Pancreas (tissue), 10 donors: ENCODE measurements at places on chromosomes 3 and 15. TPM values are rescaled to one million over a fixed set of nuclear protein-coding genes. Genes with fewer than 3 reads are reported as not detected.

Gene TRNT1
- total RNA-seq: 11.4 TPM

- H3K27me3 ChIP-seq: no peaks in the 10 kb centered on the region
- no peaks in the 10 kb centered on the region for H3K4me1 ChIP-seq
- no peaks in the 10 kb centered on the region for H3K36me3 ChIP-seq
- H3K4me3 ChIP-seq: no peak overlapping the region
- DNase-seq: no peak
- H3K27ac ChIP-seq: no peak overlapping the region
These were observed 37.2 kb upstream of the TM4SF4 start for GRCh38 chr3:149437286-149437685.

Gene FBXW12
- total RNA-seq: 6.0 TPM

DNA sequence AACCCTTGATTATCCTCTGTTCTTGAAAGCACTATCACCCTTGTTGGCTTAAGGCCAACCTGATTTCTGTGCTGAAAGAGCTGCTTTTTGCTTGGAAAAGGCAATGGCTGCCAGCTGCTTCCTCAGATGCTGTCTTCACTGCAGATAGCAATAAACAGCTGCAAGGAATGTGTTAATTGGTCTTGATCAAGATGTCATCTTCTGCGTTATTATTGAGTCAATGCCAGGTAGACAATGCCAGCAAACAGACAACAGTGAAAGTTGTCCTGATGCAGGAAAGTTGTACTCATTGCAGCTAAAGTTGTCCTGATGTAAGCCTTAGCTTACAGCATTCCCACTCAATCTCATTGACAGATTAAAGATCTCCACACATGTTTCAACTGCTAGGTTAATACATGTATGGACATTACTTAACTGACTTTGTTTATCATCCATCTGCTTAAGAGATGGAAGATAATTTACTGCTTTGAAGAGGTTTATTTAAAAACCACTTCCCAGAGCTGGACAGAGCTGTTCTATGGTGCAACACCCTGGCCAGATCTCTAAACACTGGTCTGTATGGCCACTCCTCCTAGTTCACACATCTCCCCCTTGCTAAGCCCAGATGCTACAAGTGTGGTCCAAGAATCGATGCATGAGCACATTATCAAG lies 251.0 kb upstream of the MCTP2 start:
- H3K36me3 ChIP-seq: no peaks in the 10 kb centered on the region
- no peaks in the 10 kb centered on the region for H3K27me3 ChIP-seq
- DNase-seq: no peak
- H3K27ac ChIP-seq: no peak overlapping the region
- no peaks in the 10 kb centered on the region for H3K4me1 ChIP-seq

DNA sequence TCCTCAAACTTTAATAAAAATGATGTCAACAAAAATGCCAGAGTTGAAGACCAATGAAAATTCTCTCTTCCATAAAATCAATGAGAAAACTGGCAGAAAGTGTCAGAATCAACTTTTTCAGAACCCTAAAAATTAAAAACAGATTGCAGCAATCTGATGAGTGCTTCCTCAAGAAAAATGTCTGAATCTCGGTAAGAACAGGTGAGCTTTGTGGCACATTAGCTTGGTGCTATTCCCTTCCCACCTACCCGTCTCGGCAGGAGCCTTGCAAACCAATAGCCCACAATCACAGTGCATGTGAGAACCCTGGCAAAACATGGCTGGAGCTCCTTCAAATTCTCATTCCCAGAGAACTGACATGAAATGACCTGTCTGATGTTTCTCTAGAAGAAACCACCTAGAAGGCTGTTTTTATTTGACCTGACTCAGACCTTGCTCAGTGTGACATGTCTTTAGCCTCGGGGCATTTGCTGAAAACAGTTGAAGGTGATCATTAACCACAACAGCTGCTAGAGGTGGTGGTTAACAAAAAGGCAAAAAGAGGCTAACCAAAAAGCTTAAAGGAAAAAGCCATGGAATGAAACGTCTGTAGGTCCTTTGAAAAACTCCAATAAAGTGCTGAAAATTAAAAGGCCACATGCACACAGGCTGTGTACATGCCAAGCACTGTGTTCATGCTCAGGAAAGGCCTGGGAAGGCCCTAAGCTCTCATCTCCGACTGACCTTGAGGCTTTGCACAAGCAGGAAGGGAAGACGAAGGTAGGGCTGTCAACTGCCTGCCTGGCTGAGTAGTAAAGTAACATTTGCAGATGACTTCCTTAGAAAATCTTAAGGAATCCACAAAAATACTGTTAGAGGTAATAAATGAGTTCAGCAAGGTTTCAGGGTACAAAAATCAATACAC lies 253.0 kb upstream of the NSMCE3 start:
- H3K27me3 ChIP-seq: no peaks in the 10 kb centered on the region
- H3K27ac ChIP-seq: peak overlapping the region; percentile 5
- peaks cover 7% of the 10 kb centered on the region for H3K4me1 ChIP-seq
- H3K36me3 ChIP-seq: no peaks in the 10 kb centered on the region
- H3K4me3 ChIP-seq: no peak overlapping the region

Gene CFAP161
- 0.16 TPM for total RNA-seq

DNA sequence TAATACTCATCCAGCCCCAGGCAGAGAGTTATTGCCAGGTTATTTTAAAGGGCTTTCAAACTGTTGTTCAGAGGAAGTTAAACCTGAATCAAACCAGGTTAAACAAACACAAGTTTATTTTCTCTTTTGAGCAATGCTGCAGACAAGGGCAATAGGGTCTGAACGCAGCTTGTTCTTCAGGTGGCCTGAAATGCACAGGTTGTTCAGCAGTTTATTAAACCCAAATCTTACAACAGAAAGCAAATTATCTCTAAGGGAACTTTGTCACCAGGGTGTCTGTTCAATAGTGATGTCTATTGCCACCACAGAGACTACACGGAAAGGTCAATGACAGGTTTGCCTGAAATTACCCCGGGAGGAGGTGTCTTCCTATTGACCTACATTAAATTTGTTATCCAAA lies 134.0 kb downstream of the IL5RA start:
- no peaks in the 10 kb centered on the region for H3K36me3 ChIP-seq
- no peaks in the 10 kb centered on the region for H3K27me3 ChIP-seq
- DNase-seq: no peak
- no peaks in the 10 kb centered on the region for H3K4me1 ChIP-seq
- H3K4me3 ChIP-seq: no peak overlapping the region
- no peak overlapping the region for H3K27ac ChIP-seq

GRCh38 chr3:78919021-78919755 lies 848.6 kb downstream of the ROBO1 start:
- DNase-seq: no peak
- no peak overlapping the region for H3K4me3 ChIP-seq
- H3K36me3 ChIP-seq: no peaks in the 10 kb centered on the region
- no peaks in the 10 kb centered on the region for H3K4me1 ChIP-seq

DNA sequence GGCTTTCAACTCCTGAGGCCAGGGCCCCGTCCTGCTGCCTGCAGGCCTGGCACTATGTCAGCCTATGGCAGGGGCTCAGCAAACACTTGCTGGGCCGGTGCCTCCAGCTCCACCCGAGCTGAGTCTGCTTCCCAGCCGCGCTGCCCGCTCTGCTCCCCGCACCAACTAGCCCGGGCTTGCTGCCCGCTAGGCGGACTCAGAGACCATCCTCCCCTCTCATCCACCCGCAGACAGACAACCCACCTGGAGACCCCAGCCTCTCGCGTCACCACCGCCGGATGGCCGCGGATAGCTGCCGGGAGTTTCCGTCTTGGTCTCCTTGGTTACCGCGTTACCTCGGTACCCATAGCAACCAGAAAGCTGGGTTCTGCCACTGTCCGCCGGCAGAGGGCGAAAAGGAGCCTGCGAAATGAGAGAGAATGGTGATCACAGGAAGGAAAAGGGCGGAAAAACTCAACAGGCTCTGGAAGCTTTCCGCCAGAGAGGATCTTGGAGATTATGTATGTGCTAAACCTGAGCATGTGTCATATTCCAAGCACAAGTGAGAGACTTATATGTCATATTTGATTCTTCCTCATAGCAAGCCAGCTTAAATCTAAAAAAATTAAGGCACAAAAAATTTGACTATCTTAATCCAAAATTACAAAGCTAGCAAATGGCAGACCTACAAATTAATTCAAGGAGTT lies at the start of gene ZBBX:
Gene ZBBX (minus strand): TSS at position 294 of the 686 bp plus-strand sequence. CDS start 7,396 bp downstream, outside the sequence.
- DNase-seq: peak; percentile 94
- no peak within 1 kb of the TSS for H3K27ac ChIP-seq
- H3K36me3 ChIP-seq: no peaks in the 10 kb centered on the region

GRCh38 chr15:93566762-93567161 lies 477.8 kb upstream of the RGMA start:
- H3K36me3 ChIP-seq: no peaks in the 10 kb centered on the region
- no peak for DNase-seq
- no peaks in the 10 kb centered on the region for H3K4me1 ChIP-seq
- H3K27ac ChIP-seq: no peak overlapping the region

DNA sequence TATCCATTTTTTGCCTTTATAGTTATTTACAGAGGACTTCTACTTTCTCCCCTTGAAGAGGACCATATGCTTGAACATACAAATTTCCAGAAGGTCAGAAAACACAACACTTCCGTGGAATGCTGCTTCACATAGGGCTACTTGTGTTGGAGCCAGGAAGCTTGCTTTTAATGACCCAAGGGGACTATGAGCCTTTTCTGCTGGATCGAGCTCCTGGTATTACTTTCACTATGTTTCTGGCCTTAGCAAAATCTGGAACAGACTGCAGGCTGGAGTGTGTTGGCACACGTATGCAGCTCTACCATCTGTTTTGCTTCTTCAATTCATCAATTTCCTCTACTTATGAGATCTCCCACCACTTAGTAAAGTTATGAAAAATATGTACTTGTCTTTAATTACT lies 69.3 kb upstream of the CBLB start:
- H3K36me3 ChIP-seq: no peaks in the 10 kb centered on the region
- no peaks in the 10 kb centered on the region for H3K4me1 ChIP-seq
- DNase-seq: no peak
- no peak overlapping the region for H3K27ac ChIP-seq
- no peak overlapping the region for H3K4me3 ChIP-seq

Gene ZBED2
- total RNA-seq: not detected

GRCh38 chr15:63232405-63232804 lies 43.0 kb downstream of the RAB8B start:
- no peak for DNase-seq
- H3K27me3 ChIP-seq: no peaks in the 10 kb centered on the region
- no peaks in the 10 kb centered on the region for H3K36me3 ChIP-seq
- H3K27ac ChIP-seq: no peak overlapping the region
- H3K4me3 ChIP-seq: no peak overlapping the region

- no peaks in the 10 kb centered on the region for H3K4me1 ChIP-seq
- no peak for DNase-seq
These were observed 67.2 kb downstream of the MYO9A start for GRCh38 chr15:72050700-72051099.

GRCh38 chr15:68479870-68480269 lies 47.9 kb upstream of the ITGA11 start:
- H3K36me3 ChIP-seq: no peaks in the 10 kb centered on the region
- H3K4me3 ChIP-seq: no peak overlapping the region
- H3K27me3 ChIP-seq: no peaks in the 10 kb centered on the region
- no peak for DNase-seq
- H3K4me1 ChIP-seq: no peaks in the 10 kb centered on the region

- no peaks in the 10 kb centered on the region for H3K27me3 ChIP-seq
- no peaks in the 10 kb centered on the region for H3K4me1 ChIP-seq
- DNase-seq: no peak
- no peak overlapping the region for H3K27ac ChIP-seq
- peak overlapping the region; percentile 18 for H3K4me3 ChIP-seq
These were observed 25.3 kb downstream of the STARD5 start for GRCh38 chr15:81298611-81299010.

DNA sequence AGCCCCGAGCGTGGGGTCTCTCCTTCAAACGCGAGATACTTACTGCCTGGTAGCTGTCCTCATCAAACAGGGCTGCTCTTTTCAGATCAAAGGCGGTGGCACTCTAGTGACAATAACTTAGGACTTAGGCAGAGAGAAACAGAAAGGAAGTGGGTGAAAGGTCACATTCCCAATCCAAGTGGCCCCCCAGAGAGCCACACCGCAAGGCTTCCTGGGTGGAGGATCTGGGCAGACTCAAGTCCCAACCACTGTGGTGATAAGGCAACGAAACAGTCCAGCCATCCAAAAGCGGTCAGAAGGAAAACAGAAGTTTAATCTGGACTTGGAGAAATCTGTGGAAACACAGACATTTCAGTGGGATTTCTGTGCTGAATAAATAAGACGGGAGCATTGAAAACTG lies 227.2 kb downstream of the ADAMTS17 start:
- H3K36me3 ChIP-seq: no peaks in the 10 kb centered on the region
- peak; percentile 35 for DNase-seq
- peak overlapping the region; percentile 76 for H3K27ac ChIP-seq
- no peak overlapping the region for H3K4me3 ChIP-seq
- no peaks in the 10 kb centered on the region for H3K27me3 ChIP-seq
- H3K4me1 ChIP-seq: no peaks in the 10 kb centered on the region

DNA sequence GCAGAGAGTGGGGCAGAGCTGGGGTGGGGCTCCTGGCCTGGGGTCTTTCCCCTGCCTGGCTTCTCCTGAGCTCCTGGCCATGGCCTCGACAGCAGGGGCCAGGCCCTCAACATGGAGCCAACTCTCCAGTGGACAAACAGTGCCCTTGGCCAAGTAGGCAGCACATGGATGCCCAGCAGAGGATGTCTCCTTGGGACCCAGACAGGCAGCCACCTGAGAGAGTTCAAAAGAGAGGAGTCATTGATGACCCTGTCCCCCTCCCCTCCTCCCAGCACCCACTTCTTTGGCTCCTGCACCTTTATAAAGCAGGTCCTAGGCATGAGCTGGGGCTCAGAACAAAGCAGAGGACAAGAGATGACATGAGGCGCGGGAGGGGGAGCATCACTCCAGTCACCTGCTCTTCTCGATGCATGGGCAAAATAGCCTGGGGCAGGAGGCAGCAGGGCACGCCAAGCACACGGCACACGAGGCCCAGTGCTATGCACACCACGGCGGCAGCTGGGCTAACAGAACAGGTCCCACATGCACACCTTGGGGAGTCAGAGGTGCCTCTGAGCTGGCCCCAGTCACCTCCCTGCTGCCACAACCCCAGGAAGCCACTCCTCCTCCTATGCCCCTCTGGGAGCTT lies 27.4 kb downstream of the SHISA5 start:
- H3K27ac ChIP-seq: no peak overlapping the region
- H3K4me1 ChIP-seq: peaks cover 3% of the 10 kb centered on the region
- no peaks in the 10 kb centered on the region for H3K27me3 ChIP-seq
- H3K4me3 ChIP-seq: no peak overlapping the region
- DNase-seq: no peak

Gene P3H2
- 4.6 TPM for total RNA-seq

- no peak overlapping the region for H3K27ac ChIP-seq
- no peaks in the 10 kb centered on the region for H3K36me3 ChIP-seq
- H3K27me3 ChIP-seq: no peaks in the 10 kb centered on the region
- DNase-seq: no peak
These were observed 28.4 kb downstream of the IGF1R start for GRCh38 chr15:98676586-98677270.

- H3K4me3 ChIP-seq: no peak overlapping the region
- H3K27me3 ChIP-seq: no peaks in the 10 kb centered on the region
- peaks cover 5% of the 10 kb centered on the region for H3K4me1 ChIP-seq
- no peak overlapping the region for H3K27ac ChIP-seq
- no peak for DNase-seq
These were observed 116.4 kb upstream of the ARHGEF3 start for GRCh38 chr3:56918111-56918568.

- H3K4me3 ChIP-seq: no peak overlapping the region
- peaks cover 7% of the 10 kb centered on the region for H3K27me3 ChIP-seq
- H3K36me3 ChIP-seq: no peaks in the 10 kb centered on the region
- peaks cover 5% of the 10 kb centered on the region for H3K4me1 ChIP-seq
- no peak overlapping the region for H3K27ac ChIP-seq
These were observed 4.3 kb downstream of the GNAT1 start for GRCh38 chr3:50195501-50196252.
